Fibroblast of upper back skin (primary cell): ENCODE measurements at places on chromosomes 3 and 15.

- no peak for DNase-seq
Measured at GRCh38 chr3:183064475-183064874, 34.8 kb downstream of the MCCC1 start.

- DNase-seq: peak; percentile 37
Measured at GRCh38 chr3:132174500-132174899, 139.7 kb upstream of the CPNE4 start.

GRCh38 chr3:188234132-188234531, 80.2 kb downstream of the LPP start:
- peak; percentile 86 for DNase-seq

DNA sequence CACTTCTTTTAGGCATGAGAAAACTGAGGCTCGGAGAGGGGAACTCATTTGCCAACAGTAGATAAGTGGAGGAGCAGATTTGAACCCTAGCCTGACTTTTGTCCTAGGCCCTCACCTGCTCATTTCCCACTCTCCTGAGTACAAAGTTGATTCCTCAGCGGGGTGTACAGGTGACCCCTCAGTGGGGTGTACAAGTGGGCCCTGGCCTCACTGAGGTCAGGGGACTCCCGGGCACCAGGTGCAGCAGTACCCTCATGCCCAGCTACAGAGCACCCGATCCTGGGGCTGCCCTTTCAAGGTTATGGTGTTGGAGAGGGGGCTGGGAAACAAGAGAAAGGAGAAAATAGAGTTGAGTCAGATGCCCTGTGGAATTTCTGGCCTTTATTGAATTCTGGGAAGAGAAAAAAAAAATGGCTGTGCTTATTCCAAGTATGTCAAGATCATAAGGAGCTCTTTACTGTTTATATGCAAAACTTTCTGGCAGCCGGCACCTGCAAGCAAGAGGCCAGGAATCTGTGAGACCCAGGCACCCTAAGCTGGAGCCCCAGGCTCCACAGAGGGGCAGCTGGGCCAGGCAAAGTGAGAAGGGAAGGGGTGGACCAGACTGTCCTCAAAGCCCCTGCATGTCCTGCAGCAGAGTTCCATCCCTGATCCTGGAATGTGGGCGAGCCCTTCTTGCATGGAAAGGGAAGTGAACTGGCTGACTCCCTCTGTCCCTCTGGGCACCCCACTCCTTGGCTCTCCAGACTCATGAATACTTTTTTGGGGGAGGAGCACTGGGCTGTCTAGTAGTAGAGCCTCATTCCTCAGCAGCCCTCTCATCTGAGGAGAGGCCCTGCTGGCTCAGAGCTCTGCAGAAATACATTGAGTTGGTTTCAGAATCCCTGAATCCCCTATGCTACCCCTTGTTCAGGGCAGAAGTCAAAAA, 43.1 kb downstream of the AMOTL2 start:
- DNase-seq: peak; percentile 90

- DNase-seq: no peak
Measured at GRCh38 chr3:171044384-171044783, 17.9 kb upstream of the SLC2A2 start.

- DNase-seq: peak; percentile 53
Measured at GRCh38 chr15:61157933-61158332, 71.2 kb downstream of the RORA start.

DNA sequence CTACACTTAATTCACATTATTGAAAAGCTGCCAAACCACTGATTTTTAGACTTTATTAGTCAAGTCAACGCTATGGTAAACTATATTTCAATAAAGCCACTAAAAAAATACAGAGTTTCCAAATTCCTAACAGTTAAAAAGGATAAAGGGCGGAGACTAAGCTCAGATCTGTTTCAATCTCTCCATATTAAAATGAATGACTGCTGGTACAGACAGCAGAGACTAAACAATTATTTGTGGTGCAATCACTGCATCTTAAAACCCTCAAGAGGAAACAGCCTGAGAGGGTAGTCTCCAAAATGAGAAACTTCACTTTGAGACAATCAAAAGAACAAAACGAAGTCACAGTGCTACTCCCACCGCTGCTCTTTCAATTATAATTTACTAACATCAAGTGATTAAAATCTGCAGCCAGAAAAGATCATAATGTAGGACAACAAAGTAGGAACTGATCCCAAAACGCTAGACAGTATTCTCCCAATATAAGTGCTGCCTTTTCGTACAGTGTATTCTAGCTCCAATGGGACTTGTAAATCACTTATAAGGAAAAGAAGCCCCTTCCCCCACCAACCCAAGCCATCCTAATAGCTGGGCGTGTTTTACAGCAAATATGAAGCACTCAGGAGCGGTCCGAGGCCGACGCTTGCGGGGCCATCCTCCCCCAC, 1.2 kb downstream of the UBP1 start:
- DNase-seq: peak; percentile 49

DNA sequence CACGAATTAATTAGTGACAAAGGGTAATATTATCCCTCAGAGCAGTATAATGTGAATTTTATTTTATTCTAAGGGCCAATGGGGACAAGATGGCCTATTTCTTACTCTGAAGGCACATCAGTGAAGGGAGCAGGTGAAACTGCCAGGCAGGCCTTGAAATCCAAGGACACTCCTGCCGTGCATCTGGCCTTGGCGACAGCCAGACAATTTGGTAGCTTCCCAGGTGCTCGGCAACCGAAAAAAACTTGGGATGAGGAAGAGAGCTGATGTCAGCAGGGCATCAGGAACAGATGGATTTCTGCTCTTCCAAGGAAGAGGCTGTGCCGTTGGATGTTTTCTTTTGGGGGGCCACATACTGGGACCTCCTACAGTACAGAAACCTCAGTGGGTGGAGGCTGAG, 83.2 kb upstream of the ADAMTSL3 start:
- DNase-seq: no peak

GRCh38 chr15:27787931-27788330, 311.2 kb downstream of the OCA2 start:
- DNase-seq: peak; percentile 35

GRCh38 chr3:167830007-167830406, 94.5 kb downstream of the SERPINI1 start:
- no peak for DNase-seq

DNA sequence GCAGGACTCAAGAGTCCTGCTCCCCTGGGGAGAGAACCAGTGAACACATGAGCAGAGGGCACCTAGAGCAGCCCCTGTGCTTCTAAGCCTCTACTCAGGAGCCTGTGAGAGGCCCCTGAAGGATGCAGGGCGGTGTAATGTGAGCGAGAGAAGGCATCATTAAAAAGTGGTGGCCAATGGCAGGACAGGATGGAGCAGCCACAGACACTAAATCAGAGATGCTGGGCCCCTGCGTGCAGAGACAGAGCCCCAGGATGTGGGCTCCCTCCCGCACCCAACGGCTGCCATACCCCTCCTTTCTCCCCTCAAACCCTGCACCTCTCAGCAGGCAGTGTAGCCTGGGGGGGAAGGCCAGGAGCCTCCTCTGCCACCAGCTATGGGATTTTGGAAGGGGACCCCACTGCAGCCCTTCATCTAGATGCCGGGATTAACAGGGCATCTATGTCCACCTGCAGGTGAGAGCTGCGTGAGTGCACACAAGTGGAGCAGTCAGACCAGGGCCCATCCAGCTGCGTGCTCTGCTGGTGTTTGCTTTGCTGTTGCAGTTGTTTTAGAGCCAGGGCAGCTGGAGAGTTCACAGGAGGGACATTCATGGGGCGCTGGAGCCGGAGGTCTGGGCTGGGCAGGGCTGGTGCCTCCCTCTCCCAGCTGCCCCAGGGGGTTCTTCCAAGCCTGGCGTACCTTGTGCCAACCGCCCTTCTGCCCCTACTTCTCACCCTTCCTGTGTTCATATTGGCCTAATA, 5.1 kb upstream of the IQSEC1 start:
- DNase-seq: no peak

- no peak for DNase-seq
Measured at GRCh38 chr3:13886593-13887129, 6.8 kb upstream of the WNT7A start.

DNA sequence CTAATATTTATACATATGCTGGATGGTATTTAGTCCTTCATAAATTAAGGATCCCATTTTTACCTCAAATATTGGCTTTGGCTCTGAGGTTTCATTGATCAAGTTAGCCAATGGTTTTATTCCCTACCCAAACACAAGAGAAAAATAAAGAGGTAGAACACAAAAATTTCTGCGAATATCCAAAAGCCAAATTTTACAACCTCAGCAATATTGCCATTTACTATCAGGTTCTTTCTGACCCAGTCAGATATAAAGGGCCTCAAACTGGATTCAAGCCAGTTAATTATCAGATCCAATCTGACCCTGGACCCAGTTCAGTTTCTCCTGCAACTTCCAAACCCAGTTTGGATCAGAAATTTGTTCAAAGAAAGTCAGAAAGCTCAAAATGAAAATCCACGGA, 998.1 kb downstream of the SI start:
- DNase-seq: no peak

DNA sequence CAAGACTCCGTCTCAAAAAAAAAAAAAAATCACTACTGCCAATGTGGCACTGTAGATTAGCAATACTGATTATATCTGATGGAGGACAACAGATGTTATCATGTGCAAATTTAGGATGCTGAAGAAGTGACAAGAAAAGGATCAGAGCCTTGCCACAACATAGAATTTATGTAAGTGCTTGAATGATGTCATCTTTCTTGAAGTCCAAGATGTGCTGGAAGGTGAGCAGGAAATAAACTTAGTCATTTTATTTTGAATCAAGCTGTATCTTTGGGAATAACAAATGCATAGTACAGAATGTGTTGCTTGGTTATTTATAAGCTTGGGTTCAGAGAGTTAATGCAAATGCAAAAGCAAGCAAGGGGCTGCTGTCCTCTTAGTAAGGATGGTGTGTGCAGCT, 47.1 kb downstream of the IL12A start:
- DNase-seq: no peak

- no peak for DNase-seq
Measured at GRCh38 chr3:187925326-187925725, 180.1 kb upstream of the BCL6 start.

DNA sequence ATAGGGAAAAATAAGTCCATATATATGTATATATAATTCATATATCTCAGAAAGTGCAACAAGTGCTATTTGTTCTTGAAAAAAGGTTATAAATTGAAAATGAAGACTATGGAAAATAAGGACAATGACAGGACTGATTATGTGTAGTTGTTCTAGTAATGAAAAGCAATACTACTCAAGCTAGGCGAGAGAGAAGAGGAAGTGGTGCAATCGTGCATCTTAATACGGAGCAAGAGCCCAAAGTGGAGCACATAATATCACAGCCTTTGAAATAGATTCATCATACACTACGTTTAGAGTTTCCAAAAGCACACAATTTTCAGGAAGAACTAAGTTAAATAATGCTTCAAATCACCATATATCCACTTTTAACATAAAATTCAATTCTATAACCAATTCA, 87.9 kb downstream of the ULK4 start:
- no peak for DNase-seq

- DNase-seq: no peak
Measured at GRCh38 chr15:71362987-71363968, 248.0 kb downstream of the THSD4 start.
